ENCODE measurements at places on chromosomes 1 and 21. TPM values are rescaled to one million over a fixed set of nuclear protein-coding genes. Genes with fewer than 3 reads are reported as not detected.

- DNase-seq = no peak
Measured at GRCh38 chr1:89790592-89790991, 30.2 kb upstream of the LRRC8D start.

- no peak for DNase-seq
Measured at GRCh38 chr1:43883321-43883720, 50.3 kb upstream of the ARTN start.

DNA sequence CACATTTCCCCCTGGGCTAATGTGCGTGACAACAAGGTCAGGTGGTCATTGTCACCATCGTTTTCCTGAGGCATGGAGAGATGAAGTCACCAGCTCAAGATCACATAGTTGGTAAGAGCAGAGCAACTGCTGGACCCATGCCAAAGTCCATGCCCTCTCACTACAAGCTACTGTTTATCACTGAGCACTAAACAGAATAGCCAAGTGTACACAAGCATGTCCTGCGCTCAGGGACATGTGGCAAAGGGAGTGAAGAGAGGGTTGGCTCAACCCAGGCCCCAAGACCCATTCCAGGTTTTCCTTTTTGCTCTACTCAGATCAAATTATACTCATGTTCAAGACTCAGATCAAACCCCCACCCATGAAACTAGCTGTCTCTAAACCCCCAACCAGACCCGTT, 20.8 kb downstream of the LRRC52 start:
- peak; percentile 43 for DNase-seq

Gene KCNQ4
- total RNA-seq = 1.5 TPM

Gene TMEM200B
- 0.89 TPM for total RNA-seq

Gene KANK4
- 1.7 TPM for total RNA-seq

GRCh38 chr1:9559673-9560072, 20.4 kb downstream of the SLC25A33 start:
- DNase-seq = no peak

Gene HMCN1
- total RNA-seq = 6.2 TPM

Gene ETNK2
- 9.8 TPM for total RNA-seq

Gene TNFRSF4
- 2.3 TPM for total RNA-seq

GRCh38 chr21:42117967-42118780, 47.1 kb downstream of the UMODL1 start:
- DNase-seq = no peak

- DNase-seq = no peak
Measured at GRCh38 chr1:185526344-185527307, 207.6 kb upstream of the HMCN1 start.

GRCh38 chr1:66350001-66350547, 183.9 kb upstream of the SGIP1 start:
- DNase-seq = peak; percentile 49

GRCh38 chr1:226884966-226885820, 14.8 kb downstream of the PSEN2 start:
- no peak for DNase-seq

GRCh38 chr1:159201642-159202041, 3.0 kb upstream of the ACKR1 start:
- DNase-seq = no peak

DNA sequence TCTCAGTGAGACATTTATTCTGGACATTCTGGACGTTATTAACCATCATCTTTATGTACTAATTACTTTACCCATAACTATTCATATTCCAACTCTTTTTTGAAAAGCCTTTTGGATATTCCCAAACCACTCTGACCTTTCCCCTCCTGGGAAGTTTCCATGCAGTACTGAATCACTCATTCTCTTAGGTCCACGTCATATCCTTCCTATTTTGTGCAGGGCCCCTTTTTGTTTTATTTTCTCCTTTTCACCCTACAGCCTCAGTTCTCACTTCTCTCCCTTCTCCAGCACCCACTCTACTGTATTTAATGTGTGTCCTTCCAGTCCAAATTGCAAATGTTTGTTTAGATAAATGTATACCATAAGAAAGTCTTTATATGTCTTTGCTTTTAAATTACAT, 16.4 kb upstream of the ATP1A1 start:
- no peak for DNase-seq

- DNase-seq = no peak
Measured at GRCh38 chr1:75787524-75787923, 1.5 kb downstream of the RABGGTB start.

GRCh38 chr1:118333601-118334210, 148.7 kb upstream of the SPAG17 start:
- no peak for DNase-seq

Gene EPS15
- 67.8 TPM for total RNA-seq

Gene SYPL2
- 18.7 TPM for total RNA-seq

DNA sequence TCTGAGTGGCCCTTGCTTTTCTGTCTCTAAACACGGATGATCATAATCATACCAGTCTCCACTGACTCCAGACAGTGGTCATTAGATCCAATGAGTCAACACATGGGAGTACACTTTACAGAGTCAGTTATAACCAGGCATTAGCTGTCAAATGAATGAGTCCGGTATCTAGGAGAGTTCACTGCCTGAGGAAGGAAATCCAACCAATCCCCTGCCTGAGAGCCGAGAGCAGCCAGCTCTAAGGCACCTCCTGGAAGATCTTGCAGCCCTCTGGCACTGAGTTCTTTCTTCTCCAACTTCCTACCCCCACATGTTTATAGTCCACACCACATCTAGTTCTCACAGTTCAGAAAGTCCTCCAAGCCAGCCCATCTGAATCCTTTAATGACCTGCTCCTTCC, 29.4 kb upstream of the RBM15 start:
- no peak for DNase-seq

DNA sequence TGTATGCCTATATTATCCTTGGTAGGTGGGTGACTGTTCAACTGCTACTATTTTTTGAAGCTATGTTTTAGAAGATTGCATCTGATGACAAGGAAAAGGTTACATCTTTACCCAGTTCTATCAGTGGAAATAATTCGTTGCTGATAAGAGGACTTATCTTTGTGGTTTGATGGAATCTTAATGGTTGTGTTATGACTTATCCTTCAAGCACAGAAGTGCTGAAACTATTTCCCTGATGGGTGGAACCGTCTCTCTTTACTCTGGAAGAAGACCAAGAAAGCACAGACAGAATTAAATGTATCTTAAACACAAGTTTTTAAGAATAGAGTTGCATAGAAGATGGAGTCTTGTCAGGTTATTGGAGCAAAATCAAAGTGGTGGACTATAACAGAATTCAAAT, 437.7 kb upstream of the KAZN start:
- DNase-seq = no peak

Gene ZNF697
- 12.3 TPM for total RNA-seq

All from heart left ventricle (tissue), 16 donors.